HFFc6 (cell line): ENCODE measurements at places on chromosomes 1 and 21. TPM values are rescaled to one million over a fixed set of nuclear protein-coding genes. Genes with fewer than 3 reads are reported as not detected.
A peak's percentile ranks its signal among the peaks of the same experiment; 100 is the strongest.

DNA sequence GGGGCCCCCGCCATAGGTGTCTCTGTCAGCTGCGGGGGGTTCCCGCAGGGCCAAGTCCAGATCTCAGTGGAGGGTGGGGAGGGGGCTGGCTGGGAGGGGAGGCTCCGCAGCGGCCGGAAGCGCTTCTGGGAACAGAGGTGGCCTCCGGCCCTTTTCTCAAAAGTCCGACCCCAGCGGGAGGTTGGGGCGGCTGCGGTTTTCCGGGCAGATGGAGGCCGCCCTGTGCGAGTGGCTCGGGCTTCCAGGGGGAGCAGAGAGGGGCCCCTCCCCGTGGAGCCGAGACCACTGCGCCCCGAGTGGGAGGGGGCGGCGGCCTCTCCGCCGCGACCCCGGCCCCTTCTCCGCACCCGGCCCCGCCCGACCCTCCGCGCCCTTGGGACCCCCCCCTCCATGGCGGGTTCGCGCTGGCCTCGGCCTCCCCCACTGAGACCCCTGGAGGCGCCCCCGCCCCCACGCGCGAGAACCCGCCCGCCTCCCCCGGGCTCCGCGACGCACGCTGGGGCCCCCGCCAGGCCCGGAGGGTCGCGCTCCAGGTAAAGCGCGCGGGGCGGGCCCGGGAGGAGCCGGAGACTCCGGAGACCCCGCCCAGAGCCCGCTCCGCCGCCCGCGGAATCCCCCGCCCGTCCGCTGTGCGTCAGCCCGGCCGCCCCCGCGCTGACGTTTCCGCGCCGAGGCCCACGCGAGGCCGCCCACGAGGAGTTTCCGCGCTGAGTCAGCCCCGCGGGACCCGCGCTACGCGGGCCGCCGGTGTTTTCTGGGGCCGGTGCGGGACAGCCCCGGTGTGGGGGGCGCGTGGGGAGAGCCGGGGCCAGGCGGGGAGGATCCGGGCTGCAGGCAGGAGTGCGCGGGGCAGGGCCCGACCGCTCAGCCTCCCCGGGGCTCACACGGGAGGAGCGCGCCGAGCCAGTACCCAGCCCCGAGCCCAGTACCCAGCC lies 5.2 kb downstream of the TNFRSF18 start:
- DNase-seq, result no peak

DNA sequence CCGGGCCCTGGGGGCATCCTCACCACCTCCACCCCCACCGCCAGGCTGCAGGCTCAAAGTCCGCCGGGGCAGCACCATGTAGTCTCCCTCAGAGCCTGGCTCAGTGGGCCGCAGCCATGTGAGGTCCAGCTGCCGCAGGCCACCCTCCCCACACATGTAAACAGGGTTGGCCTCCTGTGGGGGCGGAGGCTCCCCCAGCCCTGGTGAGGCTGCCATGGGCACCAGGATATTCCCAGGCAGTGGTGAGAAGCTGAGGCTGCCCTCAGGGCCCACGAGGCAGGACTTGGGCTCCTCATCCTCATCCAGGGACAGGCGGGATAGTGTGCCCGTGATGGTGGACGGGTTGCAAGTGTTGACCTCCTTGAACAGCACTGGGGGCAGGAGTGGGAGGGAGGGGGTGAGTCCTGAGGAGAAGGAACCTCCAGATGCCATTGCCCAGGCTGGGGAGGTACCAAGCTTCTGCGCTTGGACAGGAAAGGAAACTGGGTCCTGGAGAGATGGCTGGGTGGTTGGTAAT lies 27.3 kb upstream of the COL16A1 start:
- no peak for DNase-seq

DNA sequence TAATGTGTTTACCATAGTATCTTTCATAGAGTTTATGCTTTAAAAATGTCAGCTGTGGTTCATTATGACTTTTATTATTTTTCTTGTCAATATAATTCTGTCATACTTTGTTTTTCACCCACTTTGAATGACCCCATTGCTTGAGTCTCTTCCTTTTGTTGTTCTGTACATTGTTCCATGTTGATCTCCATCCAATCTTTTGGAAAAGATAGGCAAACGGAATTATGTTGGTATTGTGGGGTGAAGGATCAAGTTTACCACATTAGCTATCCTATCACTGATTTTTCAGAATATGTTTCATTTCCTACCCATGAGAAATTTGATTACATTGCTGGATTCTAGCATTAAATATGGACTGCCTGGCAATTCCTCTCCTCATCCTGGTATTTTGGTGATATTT lies 196.6 kb downstream of the NFIA start:
- DNase-seq, result no peak

GRCh38 chr1:246254854-246255253 lies 252.2 kb downstream of the SMYD3 start:
- no peak for DNase-seq

DNA sequence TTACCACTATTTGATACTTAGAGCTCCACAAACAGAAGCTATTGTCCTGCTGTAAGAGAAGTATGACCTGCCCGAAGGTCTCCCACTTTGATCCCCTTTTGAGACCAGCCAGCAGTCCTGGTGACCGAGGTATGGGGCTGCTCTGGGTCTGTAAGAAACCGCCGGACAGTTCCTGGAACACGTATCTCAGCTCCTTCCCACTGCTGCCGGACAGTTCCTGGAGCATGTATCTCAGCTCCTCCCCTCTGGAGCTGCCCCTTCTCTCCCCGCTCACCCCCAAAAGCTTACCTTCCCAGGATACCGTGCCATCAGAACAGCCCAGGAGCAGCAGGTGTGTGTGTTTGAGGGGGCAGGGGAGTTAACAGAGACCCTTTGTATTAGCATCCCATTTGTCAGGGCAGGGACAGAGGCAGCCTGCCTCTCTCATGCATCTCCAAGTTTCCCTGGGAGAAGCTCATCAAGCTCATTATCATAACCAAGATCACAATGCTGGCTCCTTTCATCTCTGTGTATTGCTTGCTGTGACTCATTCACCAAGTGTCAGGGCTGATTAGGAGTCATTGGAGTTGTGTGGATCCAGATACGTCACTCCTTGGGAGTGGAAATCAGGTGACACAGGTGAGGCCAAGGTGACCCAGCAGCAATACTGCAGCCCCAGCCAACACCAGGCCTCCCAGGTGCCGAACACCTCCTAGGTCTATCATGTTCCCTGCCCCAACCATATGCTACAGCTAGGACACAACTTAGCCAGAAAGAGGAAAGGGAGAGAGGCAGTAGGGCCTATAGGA lies 25.3 kb downstream of the OPTC start:
- DNase-seq, result no peak

- no peak for DNase-seq
Observed at GRCh38 chr1:160361814-160362167, 5.1 kb upstream of the NHLH1 start.

- no peak for DNase-seq
Observed at GRCh38 chr21:35019631-35020032, 29.5 kb downstream of the RUNX1 start.

DNA sequence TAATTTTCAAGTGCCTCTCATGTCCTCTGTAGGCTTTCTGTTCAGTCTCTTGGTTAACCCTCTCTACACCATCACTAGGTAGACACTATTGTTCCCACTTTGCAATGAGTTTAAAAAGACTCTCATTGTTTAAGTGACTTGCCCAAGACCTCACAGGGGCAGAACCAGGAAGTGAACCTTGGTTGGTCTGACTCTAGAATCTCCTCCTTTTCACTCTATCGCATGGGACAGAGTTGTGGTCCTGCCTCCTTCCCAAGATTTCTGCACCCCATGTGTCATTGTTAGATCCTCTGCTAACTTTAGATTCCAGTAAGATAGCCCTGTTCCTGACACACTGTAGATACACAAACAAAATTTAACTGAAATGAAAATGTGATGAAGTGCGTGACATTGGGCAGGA lies 481.7 kb upstream of the USP24 start:
- no peak for DNase-seq

DNA sequence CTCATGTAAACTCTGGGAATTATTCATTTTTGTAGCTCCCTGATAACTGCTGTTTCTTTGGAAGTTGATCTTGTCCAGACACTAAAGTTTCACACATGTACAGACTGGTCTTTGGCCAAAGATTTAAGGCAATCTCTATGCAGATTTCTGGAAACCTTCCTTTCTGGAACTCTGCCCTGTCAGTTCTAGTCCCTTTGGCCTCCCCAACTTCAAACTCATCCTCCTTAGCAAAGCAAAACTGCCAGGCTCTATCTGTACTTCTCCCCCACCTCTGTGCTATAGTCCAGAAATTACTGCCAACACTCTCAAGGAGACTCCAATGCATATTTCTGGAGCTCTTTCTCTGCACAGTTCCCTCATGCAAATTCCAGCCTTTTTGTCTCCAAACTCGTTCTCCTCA lies 36.5 kb downstream of the C1orf198 start:
- DNase-seq, result no peak

DNA sequence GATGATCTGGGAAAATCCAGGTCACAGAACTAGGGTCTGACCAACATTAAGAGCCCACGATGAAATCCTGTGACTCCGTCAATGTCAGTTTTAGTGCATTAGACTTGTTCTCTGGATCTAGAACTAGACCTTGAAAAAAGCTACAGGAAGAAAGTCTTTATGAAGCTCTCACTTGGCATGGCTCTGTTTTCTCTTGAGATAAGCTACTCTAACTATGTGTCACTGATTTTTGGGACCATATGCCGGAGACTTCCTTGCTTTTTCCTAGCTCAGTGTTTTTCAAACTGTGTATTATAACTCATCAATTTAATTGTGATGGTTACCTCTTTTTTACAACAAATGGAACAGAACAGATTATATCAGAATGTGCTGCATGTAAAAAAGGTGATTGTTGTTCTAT lies 379.7 kb upstream of the DAB1 start:
- DNase-seq, result no peak

GRCh38 chr1:192266645-192267044 lies 50.1 kb upstream of the RGS21 start:
- no peak for DNase-seq

GRCh38 chr1:227604446-227604845 lies 41.1 kb downstream of the ZNF678 start:
- no peak for DNase-seq

DNA sequence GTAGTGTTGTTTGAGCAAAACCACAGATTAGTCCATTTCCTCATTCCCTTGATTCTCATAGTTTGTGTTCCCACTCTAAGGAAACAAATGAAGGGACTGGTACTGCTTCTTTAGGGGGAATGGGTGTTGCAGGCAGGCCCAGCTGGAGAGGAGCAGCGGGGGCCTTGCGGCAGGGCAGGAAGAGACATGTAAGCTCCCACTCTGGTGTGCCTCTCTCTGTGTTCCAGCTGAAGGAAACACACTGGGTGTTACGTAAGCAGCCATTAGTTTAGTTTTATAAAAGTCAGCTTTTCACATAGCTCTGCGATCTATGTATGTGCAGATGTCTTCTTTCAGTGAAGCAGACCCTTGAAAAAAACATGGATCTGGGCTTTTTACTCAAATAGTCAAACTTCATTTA lies 99.5 kb downstream of the CACHD1 start:
- DNase-seq, result no peak

- no peak for DNase-seq
Observed at GRCh38 chr1:205969229-205969628, 26.0 kb upstream of the SLC26A9 start.

- DNase-seq, result no peak
Observed at GRCh38 chr21:36178349-36178748, 21.7 kb downstream of the DOP1B start.

GRCh38 chr1:67209521-67209920 lies 43.3 kb downstream of the IL23R start:
- no peak for DNase-seq

- DNase-seq, result no peak
Observed at GRCh38 chr1:41448821-41449220, 35.7 kb downstream of the EDN2 start.

DNA sequence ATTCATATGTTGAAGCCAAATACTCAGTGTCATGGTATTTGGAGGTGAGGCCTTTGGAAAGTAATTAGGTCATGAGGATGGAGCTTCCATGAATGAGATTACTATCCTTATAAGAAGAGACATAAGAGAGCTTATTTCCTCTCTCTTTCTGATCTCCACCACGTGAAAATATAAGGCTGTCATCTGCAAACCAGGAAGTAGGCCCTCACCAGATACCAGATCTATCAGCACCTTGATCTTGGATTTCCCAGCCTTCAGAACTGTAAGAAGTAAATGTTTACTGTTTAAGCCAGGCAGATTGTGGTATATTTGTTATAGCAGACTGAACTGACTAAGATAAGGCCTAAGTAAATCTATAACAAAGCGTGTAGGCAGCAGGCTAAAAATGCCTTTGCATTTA lies 25.3 kb downstream of the RBM11 start:
- DNase-seq, result no peak

DNA sequence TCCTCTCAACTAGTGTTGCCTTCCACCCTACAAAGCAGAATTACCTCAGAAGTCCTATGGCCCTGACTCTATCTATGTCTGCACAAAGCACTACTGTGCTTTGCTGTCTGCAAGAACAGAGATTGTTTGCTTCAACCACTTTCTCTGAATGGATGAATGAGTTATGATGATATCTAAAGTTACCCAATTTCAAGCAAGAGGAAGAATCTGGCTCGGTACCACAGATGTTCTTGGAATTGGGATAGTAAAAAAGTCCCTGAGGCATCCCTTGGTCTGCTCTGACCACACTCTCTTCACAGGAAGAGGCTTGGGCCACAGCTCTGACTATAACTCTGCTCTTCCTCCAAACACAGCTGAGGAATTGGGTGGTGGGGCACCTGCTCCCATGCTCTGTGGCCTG lies 31.2 kb downstream of the MTARC1 start:
- DNase-seq, result peak; percentile 68

- no peak for DNase-seq
Observed at GRCh38 chr1:64975127-64975526, 8.8 kb upstream of the JAK1 start.

DNA sequence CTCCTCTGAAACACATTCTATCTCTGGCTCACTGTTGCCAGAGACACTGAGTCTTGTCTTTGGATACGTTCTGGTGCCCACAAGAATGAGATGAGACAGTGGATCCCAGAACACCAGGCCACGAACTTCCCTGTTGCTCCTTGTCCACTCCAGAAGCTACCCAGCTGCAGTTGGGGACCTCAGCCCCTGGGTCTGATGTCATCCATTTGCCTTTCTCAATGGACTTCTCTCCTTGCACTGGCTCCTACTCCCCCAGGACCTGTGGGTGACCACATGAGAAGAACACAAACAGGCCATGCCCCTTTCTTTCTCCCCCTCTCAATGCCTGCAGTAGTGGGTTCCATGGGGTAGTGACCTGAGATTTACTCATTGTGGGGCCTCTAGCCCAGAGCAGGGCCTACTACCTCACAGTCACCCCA lies 5.9 kb downstream of the NBPF1 start:
- DNase-seq, result no peak

GRCh38 chr21:20729376-20729775 lies 268.8 kb upstream of the NCAM2 start:
- no peak for DNase-seq

DNA sequence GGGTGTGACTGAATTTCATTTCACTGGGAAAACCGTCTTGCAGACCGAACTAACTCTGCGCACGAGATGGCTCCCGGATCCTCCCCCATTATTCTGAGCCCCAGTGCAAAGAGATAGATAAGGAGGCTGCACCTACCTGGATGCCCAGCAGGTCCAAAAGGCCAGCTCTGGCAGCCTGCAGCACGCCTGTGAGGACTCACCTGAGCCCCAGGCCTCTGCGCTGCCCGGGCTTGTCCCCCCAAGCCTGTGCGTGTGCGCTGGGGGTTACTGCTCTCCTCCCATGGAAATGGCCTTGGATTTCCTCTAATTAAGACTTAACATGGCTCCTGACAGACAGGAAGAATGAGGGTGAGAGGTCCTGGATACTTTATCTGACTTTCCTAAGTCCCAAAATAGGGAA lies 83.4 kb downstream of the MDM4 start:
- no peak for DNase-seq

NTMT2 gene
- not detected in 3 replicates for total RNA-seq

HNRNPR gene
- 106 to 144 TPM (median 131 TPM) in 3 replicates for total RNA-seq

ATP1A4 gene
- not detected in 3 replicates for total RNA-seq

ZC3H11A gene
- total RNA-seq, result 54.2 to 66.3 TPM (median 59.7 TPM) in 3 replicates

ARTN gene
- total RNA-seq, result 0.22 to 0.24 TPM (median 0.24 TPM) in 3 replicates

THEM5 gene
- not detected in 3 replicates for total RNA-seq

PYHIN1 gene
- not detected in 3 replicates for total RNA-seq

SH3GLB1 gene
- total RNA-seq, result 101 to 112 TPM (median 110 TPM) in 3 replicates
